ENCODE measurements at places on chromosomes 6 and 20. TPM values are rescaled to one million over a fixed set of nuclear protein-coding genes. Genes with fewer than 3 reads are reported as not detected.
A peak's percentile ranks its signal among the peaks of the same experiment; 100 is the strongest.

GRCh38 chr20:31764641-31765305 is 25.7 kb downstream of the TPX2 start:
- no peak for DNase-seq

DNA sequence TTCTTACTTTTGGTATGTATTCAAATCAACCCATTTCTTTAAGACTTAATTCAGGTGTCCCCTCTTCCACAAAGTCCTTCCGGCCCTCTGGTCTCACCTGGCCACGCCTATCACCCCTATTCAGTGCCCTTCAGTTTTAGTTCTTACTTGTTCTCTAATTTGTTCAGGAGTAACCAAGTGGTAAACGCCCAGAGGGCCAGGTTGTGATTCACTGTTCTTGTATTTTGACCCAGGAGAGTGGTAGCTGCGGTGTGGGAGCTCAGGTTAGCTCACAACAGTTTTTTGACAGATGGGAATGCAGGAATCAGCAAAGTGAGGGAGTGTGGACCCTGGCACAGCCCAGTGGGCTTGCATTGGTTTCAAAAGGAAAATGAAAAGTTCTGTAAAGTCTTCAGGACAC is 81.7 kb upstream of the RIPOR2 start:
- no peak for DNase-seq

UBE3D gene
- total RNA-seq: 2.1 TPM

DNA sequence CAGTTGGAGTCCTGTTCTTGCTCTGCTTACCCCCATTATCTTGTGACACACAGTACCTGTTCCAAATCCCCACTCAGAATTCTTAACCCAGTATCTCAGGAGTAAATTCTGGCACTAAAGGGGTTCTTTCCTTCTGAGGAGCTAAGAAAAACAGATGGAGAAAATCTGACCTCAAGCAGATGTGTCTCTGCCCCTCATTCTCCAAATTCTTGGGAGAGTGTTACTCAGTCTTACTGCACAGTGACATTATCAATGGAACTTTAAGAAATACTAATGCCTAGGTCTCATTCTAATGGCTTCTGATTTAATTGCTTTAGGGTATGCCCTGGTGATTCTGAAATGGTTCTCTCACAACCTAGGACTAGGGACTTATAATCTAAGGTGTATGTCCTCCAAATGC is 40.6 kb upstream of the PTPRK start:
- DNase-seq: no peak

- DNase-seq: no peak
Observed at GRCh38 chr20:25129428-25129827, 47.5 kb upstream of the VSX1 start.

- peak; percentile 71 for DNase-seq
Observed at GRCh38 chr6:36735110-36736071, 37.8 kb downstream of the RAB44 start.

TRIM15 gene
- 3.0 TPM for total RNA-seq

GRCh38 chr6:125963817-125964216 is 7.2 kb downstream of the HINT3 start:
- DNase-seq: no peak

TRAPPC3L gene
- not detected for total RNA-seq

DNA sequence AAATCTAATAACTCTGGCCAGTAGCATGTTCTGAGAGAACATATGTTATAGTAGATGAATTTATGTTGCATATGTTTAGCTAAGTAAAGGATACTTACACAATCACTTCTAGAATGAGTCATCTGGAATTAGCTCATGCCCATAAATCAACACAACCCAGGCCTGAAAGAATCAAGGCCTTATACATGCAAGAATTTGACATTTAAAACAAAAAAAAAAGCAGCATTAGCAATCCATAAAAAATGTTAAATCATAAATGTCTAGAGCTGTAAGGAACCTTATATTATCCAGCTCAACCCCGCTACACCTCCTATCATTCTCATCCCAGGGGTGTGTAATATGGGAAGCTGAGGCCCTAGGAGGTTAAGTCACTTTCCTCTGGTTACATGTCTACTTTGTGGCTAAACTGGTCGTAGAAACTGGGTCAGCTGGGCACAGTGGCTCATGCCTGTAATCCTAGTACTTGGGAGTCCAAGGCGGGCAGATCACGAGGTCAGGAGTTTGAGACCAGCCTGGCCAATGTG is 105.2 kb upstream of the CARMIL1 start:
- no peak for DNase-seq

GRCh38 chr6:76835293-76835692 is 628.0 kb downstream of the HTR1B start:
- no peak for DNase-seq

DNA sequence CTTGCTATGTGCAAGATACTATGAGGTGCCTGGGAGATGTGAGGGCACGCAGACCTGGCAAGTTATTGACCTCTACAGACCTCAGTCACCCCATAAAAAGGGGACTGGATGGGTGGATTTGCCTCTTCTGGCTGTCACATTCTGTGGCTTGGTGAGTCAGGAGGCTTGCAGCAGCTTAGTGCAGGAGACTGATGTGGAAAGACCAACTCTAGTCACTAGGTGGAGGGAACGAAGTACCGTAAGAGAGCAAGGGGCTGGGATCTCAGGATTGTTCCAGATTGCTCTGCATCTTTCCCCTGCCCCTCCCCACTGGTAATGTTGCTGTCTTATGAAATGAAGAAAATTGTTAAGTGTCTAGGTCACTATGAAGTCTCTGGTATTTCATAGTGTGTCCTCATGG is 3.3 kb downstream of the MAPRE1 start:
- DNase-seq: no peak

DNA sequence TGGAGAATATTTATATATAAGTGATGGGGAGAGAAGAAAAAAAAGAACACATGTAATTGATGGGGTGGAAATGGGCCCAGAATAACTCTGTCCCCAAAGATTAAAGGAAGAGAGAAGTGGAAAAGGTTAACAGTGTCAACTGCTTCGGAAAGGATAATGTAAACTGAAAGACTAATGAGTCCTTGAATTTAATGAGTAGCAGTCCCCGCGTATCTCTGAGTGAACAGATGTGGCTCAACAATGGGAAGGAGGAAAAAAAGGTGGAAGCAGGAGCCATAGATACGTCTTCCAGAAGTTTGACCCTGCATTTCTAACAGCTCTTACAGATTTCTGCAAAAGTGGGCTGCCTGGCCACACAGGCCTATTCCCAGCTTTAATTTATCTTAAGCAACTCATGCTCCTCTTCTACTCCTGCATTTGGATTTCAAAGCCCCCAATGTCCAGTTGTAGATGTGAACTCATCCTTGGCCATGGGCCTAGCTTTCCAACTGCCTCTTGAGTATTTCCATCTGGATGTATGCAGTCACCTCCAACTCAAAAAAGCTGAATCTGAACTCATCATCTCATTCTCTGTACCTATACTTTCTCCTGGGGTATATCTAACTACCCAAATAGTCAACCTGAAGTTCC is 61.3 kb downstream of the DST start:
- no peak for DNase-seq

- no peak for DNase-seq
Observed at GRCh38 chr6:36352477-36353157, 15.9 kb upstream of the BNIP5 start.

DNA sequence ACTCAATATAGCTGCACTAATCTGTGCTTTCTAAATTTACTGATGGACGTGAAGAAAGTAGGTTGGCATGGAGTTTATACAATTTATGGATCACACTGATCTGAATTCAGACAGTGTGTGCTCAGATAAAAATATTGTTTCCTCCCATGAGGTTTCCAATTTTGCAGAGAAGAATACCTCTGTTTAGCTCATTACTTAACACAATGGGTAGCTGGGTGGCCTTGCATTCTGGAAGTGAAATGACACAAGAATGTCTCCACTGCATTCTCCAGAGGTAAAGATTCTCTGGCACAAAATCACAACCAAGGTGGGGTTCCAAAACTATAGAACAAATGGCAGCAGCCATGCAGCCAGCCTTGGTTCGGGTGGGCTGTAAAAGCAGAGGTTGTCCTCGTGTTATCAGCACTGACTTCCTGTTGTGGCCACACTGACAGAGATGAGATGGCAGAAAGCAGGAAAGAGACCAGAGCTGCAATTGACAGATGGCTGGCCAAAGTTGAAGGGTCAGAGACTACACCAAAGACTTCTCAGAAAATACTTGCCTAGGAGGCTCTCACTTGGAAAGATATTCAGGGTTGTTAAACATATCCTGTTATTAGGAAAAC is 50.2 kb downstream of the HDAC2 start:
- DNase-seq: no peak

DNA sequence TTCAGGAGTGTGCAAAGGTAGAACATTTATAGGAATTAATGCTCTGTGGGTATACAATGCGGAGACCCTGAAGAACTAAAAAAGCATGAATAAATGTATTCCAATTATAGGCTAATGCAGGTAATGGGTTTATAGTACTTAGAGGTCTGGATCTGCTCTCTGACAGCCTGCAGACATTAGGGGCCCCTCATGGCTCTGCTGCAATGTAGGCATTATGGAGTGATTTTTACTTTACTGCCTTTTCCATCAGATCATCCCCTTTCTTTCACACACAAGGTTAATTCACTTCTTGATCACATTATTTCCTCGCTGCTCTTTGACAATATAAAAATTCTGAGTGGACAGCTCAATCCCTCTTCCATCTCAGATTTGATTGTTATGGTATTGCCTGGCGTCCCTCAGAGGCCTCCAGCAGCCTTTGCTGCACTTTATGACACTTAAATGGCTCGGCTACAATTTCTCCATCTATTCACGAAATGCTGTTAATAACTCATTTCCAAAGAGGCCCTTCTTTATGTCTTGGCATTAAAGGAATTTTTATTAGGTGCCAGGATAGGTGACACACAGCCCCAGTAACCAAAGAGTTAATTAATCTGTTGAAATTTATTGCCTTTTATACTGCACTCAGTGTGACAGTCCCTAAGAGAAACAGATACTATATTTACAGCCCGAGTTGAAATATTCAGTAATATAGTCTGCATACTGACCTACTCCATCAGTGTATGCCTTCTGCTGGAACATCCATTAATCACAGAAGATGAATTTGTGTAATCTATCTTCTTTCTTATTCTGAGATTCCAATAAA is 33.4 kb upstream of the SLC35B3 start:
- DNase-seq: no peak

- DNase-seq: no peak
Observed at GRCh38 chr6:33799454-33800113, 4.2 kb downstream of the MLN start.

HLA-DMB gene
- 2.6 TPM for total RNA-seq

GRCh38 chr20:60591172-60591799 is 633.1 kb downstream of the CDH26 start:
- no peak for DNase-seq

NT5E gene
- total RNA-seq: 29.9 TPM

GRCh38 chr6:48835421-48835958 is 627.6 kb downstream of the MMUT start:
- DNase-seq: no peak

C20orf144 gene
- not detected for total RNA-seq

- no peak for DNase-seq
Observed at GRCh38 chr6:8852332-8852731, 417.0 kb upstream of the SLC35B3 start.

- DNase-seq: no peak
Observed at GRCh38 chr6:71268735-71269437, 19.7 kb upstream of the OGFRL1 start.

MUC22 gene
- not detected for total RNA-seq

DNA sequence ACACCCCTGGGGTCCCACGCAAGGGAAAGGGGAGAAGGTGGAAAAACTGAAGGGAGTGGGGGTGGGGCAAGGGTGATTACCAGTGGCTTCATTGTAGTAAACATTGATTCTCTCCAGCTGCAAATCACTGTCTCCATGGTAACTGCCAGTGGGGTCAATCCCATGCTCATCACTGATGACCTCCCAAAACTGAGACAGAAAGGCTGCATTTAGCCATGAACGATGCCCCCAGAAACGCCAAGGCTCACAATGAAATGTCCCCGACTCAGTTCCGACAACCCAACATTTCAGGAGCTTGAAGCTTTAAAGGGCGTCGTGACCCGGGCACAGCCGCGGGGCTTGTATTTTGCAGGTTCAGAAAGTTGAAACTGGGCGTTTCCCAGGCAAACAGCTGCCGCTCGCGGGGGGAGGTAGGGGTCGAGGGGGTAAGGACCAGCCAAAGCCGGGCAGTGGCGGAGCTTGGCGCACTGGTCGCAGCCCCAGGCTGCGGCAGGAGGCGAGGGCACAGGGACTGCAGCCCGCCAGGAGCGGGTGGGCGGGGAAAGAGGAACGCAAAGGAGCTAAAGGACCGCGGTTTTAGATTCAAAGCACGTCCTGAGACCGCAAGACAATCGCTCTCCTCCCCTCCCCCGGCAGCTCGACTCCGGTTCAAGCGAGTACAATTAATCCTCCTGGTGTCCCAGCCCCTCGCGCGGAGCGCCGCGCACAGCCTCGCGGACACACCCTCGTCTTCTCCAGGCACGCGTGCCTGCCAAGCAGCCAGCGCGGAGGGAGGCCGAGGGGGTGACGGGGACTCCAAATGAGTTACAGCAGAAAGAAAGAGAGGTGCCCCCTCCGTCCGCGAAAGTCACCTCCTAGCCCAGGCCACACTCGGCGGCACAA is 731 bp downstream of the TUBB2B start:
- no peak for DNase-seq

DNA sequence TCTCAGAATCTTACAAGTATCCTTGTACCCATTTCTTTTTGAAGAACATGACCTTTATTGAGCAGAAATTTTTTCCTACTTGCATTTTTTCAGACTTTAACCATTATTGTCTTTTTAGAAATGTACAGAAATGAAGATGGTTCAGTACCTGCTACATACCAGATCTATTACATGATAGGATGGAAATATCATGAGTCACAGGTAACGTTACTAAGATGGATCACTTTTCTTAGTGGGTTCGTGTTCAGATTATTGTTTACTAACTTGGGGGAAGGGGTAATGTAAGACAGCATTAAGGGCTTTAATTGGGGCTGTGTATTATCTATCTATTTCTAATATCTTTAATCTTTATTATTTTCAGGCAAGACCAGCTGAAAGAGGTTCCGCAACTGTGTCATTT is 31.9 kb downstream of the NDUFAF5 start:
- no peak for DNase-seq

GRCh38 chr20:57756213-57756612 is 46.4 kb upstream of the PMEPA1 start:
- no peak for DNase-seq

GRCh38 chr6:49733680-49734079 is 10.5 kb downstream of the CRISP3 start:
- no peak for DNase-seq

TFAP2D gene
- not detected for total RNA-seq

DNA sequence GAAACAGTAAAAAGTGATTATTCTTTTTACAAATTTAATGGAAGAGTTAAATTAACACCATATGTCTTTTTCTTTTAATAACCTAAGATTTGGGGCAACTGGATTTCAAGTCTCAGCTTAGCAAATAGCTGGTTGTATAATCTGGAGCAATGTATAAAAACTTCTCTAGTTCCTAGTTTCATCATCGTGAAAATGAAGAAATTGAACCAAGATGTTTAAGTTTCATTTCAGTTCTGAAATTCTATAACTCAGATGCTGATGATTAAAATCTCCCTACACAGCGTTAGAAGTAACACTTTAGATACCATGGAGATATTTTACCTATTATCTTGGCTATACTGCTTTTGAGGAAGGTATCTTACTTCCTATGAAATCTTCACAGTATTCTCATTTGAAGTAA is 252.0 kb downstream of the KIF16B start:
- no peak for DNase-seq

Data from left lobe of liver (tissue), 2 donors.